Activated CD4-positive, alpha-beta T cell treated with anti-CD3 and anti-CD28 coated beads for 36 hours (primary cell): ENCODE measurements at places on chromosomes 3 and 15. TPM values are rescaled to one million over a fixed set of nuclear protein-coding genes. Genes with fewer than 3 reads are reported as not detected.

DNA sequence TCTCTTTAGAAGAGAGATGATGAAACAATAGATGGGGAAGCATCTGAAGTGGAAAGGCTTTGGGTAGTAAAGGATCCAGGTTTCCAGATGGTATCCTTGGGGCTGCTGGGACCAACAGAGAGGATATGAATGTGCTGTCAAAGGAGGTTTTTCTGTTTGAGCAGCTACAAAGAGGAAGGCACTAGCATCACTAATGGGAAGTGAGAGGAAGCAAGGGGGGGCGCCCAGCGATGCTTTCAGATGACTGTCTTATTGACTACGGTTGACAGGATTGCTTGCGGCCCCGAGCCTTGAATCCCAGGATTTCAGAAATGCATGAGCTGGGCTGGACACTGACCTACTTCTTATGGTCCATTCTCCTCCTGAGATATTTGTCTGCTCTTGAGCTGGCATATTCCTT, 103.8 kb upstream of the GALNT15 start:
- DNase-seq, result no peak
- no peaks in the 10 kb centered on the region for H3K27me3 ChIP-seq

GRCh38 chr3:73453666-73454065, 171.1 kb downstream of the PDZRN3 start:
- no peak for DNase-seq
- no peak overlapping the region for H3K4me3 ChIP-seq
- no peak overlapping the region for H3K27ac ChIP-seq
- H3K27me3 ChIP-seq, result peaks cover 5% of the 10 kb centered on the region
- H3K36me3 ChIP-seq, result no peaks in the 10 kb centered on the region

INO80 gene
- 25.1 TPM for total RNA-seq

GRCh38 chr3:63855333-63855940, 8.2 kb downstream of the THOC7 start:
- H3K4me3 ChIP-seq, result no peak overlapping the region
- no peak overlapping the region for H3K27ac ChIP-seq
- no peak for DNase-seq
- no peaks in the 10 kb centered on the region for H3K27me3 ChIP-seq

PPIP5K1 gene
- total RNA-seq, result 42.6 TPM

GRCh38 chr15:35630532-35630931, 84.6 kb upstream of the DPH6 start:
- no peak overlapping the region for H3K27ac ChIP-seq
- H3K27me3 ChIP-seq, result peaks cover 19% of the 10 kb centered on the region
- H3K4me3 ChIP-seq, result no peak overlapping the region
- no peaks in the 10 kb centered on the region for H3K4me1 ChIP-seq
- no peak for DNase-seq

CASR gene
- 0.05 TPM for total RNA-seq

- H3K4me3 ChIP-seq, result no peak overlapping the region
- H3K27ac ChIP-seq, result no peak overlapping the region
- H3K4me1 ChIP-seq, result no peaks in the 10 kb centered on the region
- no peak for DNase-seq
- no peaks in the 10 kb centered on the region for H3K27me3 ChIP-seq
These were observed 495.2 kb upstream of the EPHA6 start for GRCh38 chr3:96319166-96319565.

- no peak overlapping the region for H3K4me3 ChIP-seq
- DNase-seq, result no peak
- H3K4me1 ChIP-seq, result no peaks in the 10 kb centered on the region
These were observed 7.0 kb upstream of the UBE2Q2 start for GRCh38 chr15:75835990-75836958.

GRCh38 chr15:72318408-72318942, 1.5 kb downstream of the CELF6 start:
- no peak overlapping the region for H3K27ac ChIP-seq
- H3K27me3 ChIP-seq, result peaks cover 8% of the 10 kb centered on the region
- peak overlapping the region; percentile 54 for H3K4me3 ChIP-seq
- peaks cover 15% of the 10 kb centered on the region for H3K4me1 ChIP-seq

DNA sequence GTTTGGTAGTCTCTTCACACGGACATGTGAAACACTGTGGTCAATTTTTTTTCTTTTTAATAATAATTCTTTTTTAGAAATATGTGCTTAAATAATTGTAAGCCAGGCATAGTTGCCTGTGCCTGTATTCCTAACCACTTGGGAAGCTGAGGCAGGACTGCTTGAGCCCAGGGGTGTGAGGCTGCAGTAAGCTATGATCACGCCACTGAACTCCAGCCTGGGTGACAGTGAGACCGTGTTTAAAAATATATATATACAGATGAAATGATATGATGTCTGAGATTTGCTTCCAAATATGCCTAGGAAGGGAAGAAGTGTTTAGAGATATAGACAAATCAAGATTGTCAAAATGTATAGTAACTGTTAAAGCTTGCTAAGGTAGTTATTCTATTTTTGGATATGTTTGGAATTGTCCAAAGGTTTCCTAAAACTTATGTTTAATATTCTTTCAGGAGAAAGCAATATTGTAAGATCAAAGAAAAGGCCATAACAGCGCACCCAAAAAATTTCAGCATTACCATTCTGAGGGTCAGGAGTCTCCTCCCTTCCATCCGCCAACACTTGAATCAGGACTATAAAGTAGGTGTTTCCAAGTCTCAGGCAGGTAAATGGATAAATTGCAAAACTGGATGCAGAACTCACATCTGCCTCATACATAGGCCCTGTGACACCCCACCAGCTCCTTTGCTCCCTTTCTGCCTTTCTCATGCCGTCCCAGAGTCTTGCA, 532 bp upstream of the SELENOT start:
- peak overlapping the region; percentile 98 for H3K27ac ChIP-seq
- H3K4me1 ChIP-seq, result peaks cover 62% of the 10 kb centered on the region
- H3K36me3 ChIP-seq, result peaks cover 46% of the 10 kb centered on the region
- DNase-seq, result no peak

DNA sequence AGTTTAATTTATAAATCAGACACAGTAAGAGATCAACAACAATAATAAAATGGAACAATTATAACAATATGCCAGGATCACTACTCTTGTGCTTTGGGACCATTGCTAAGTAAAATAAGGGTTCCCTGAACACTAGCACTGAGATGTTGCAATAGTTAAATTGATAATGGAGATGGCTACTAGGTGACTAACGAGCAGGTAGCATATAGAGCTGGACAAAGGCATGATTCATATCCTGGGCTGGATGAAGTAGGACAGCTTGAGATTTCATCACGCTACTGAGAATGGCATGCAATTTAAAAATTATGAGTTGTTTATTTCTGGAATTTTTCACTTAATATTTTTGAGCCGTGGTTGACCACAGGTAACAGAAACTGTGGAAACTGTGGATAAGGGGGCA, 20.7 kb upstream of the MYZAP start:
- no peaks in the 10 kb centered on the region for H3K36me3 ChIP-seq
- peaks cover 6% of the 10 kb centered on the region for H3K27me3 ChIP-seq
- no peak overlapping the region for H3K4me3 ChIP-seq
- DNase-seq, result no peak

DNA sequence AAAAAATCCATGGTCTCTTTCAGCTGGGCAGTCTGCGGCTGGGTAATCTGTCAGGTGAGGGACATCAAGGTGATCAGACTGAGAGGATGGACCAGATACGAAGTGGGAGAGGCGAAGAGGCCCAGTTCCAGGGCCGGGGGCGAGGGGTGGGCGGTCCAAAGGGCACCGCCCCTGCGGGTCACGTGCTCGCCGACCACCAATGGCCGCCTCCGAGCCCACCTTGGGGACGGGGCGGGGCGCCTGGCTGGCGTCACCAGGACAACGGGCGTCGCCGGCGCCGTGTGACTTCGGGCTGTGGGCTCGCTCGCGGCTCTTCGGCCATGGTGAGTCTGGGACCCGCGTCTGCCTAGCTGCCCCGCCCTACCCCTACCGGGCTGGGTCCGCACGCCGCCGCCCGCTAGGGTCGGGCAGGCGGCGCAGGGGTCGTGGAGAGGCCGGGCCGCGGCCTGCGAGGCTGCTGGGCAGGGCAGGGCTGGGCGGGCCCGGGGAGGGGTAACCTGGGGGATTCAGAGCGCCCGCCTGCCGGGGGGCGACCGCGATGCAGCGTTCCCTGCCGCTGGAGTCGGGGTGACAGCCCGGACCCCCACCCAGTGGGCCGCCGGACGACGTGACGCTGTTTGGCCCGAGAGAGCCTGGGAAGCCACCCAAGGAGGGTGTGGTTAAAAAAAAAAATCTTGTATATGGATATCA, at the start of gene FBXL2:
Gene FBXL2, plus strand, starts transcription at position 250 of the 690 bp plus-strand sequence. Its CDS starts 71 bp downstream, at position 321.
- H3K27me3 ChIP-seq, result peaks cover 27% of the 10 kb centered on the region
- peaks cover 5% of the 10 kb centered on the region for H3K4me1 ChIP-seq
- no peaks in the 10 kb centered on the region for H3K36me3 ChIP-seq
- DNase-seq, result peak; percentile 57
- H3K27ac ChIP-seq, result no peak within 1 kb of the TSS
- H3K4me3 ChIP-seq, result peak within 1 kb of the TSS; percentile 46

DNA sequence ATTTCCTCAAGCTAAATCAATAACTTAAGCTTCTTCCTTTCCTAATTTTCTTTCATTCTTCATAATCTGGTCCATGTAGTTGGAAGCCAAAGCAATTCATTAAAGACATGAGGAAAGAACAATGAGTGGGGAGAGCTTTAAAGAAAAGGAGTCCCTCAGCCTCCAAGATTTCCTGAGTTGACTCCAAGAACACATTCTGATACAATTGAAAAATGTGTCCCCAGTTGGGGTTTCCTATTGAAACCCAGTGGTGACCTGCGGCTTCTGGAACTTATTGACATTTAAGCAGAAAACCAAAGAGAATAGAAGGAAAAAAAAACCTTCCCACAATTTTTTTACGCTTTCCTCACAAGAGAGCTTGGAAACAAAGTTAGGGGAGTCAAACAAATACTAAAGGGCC, 37.0 kb downstream of the ATP8B4 start:
- no peak overlapping the region for H3K27ac ChIP-seq
- no peaks in the 10 kb centered on the region for H3K27me3 ChIP-seq
- no peak for DNase-seq
- H3K4me3 ChIP-seq, result no peak overlapping the region
- H3K4me1 ChIP-seq, result no peaks in the 10 kb centered on the region
- no peaks in the 10 kb centered on the region for H3K36me3 ChIP-seq
